Placental epithelial cell (primary cell): ENCODE measurements at places on chromosomes 12 and 14. TPM values are rescaled to one million over a fixed set of nuclear protein-coding genes. Genes with fewer than 3 reads are reported as not detected.

Gene RAB2B
- 17.6 and 17.7 TPM in 2 replicates for total RNA-seq

Gene HNRNPC
- total RNA-seq, result 435 and 934 TPM in 2 replicates

Gene KCNC2
- not detected in 2 replicates for total RNA-seq

Gene NDRG2
- 8.5 and 98.9 TPM in 2 replicates for total RNA-seq

Gene VRTN
- not detected in 2 replicates for total RNA-seq

Gene LRRK2
- 0.39 TPM in 1 of 2 replicates, not detected in the other for total RNA-seq

Gene MYG1
- total RNA-seq, result 42.8 and 49.6 TPM in 2 replicates

Gene GZMB
- total RNA-seq, result not detected in 2 replicates

Gene ITPR2
- 10.5 and 11.0 TPM in 2 replicates for total RNA-seq

Gene MAP4K5
- 48.7 and 70.4 TPM in 2 replicates for total RNA-seq

Gene LRRIQ1
- under 0.01 and 0.43 TPM in 2 replicates for total RNA-seq

Gene COX14
- 25.9 and 28.0 TPM in 2 replicates for total RNA-seq

Gene PTPN21
- total RNA-seq, result 33.8 and 42.7 TPM in 2 replicates

Gene RFX4
- total RNA-seq, result not detected in 2 replicates

Gene GSC
- total RNA-seq, result 2.0 and 3.0 TPM in 2 replicates

Gene DCAF11
- 88.3 and 88.7 TPM in 2 replicates for total RNA-seq

Gene RHEBL1
- total RNA-seq, result not detected in 2 replicates

Gene RNF212B
- total RNA-seq, result not detected in 2 replicates

Gene BICDL1
- total RNA-seq, result 3.1 and 6.5 TPM in 2 replicates

Gene CEBPE
- total RNA-seq, result not detected in 2 replicates

Gene EML1
- 8.9 and 18.5 TPM in 2 replicates for total RNA-seq

Gene BHLHE41
- 0.22 and 1.2 TPM in 2 replicates for total RNA-seq

Gene TAS2R8
- not detected in 2 replicates for total RNA-seq

Gene NELL2
- 0.33 TPM in 1 of 2 replicates, not detected in the other for total RNA-seq

Gene ZDHHC17
- 81.6 and 109 TPM in 2 replicates for total RNA-seq

Gene RAD9B
- 0.11 and 0.39 TPM in 2 replicates for total RNA-seq

Gene STON2
- 17.6 and 32.2 TPM in 2 replicates for total RNA-seq

Gene ESPL1
- total RNA-seq, result 7.7 and 9.8 TPM in 2 replicates
